ENCODE measurements at places on chromosomes 7 and 10. TPM values are rescaled to one million over a fixed set of nuclear protein-coding genes. Genes with fewer than 3 reads are reported as not detected.

- no peak for DNase-seq
- H3K36me3 ChIP-seq = peaks cover 8% of the 10 kb centered on the region
Observed at GRCh38 chr10:99399664-99400063, 30.8 kb downstream of the GOT1 start.

- no peaks in the 10 kb centered on the region for H3K36me3 ChIP-seq
- no peaks in the 10 kb centered on the region for H3K4me1 ChIP-seq
- H3K27ac ChIP-seq = no peak overlapping the region
- H3K4me3 ChIP-seq = no peak overlapping the region
Observed at GRCh38 chr7:19665399-19666008, 43.3 kb downstream of the POLR1F start.

DNA sequence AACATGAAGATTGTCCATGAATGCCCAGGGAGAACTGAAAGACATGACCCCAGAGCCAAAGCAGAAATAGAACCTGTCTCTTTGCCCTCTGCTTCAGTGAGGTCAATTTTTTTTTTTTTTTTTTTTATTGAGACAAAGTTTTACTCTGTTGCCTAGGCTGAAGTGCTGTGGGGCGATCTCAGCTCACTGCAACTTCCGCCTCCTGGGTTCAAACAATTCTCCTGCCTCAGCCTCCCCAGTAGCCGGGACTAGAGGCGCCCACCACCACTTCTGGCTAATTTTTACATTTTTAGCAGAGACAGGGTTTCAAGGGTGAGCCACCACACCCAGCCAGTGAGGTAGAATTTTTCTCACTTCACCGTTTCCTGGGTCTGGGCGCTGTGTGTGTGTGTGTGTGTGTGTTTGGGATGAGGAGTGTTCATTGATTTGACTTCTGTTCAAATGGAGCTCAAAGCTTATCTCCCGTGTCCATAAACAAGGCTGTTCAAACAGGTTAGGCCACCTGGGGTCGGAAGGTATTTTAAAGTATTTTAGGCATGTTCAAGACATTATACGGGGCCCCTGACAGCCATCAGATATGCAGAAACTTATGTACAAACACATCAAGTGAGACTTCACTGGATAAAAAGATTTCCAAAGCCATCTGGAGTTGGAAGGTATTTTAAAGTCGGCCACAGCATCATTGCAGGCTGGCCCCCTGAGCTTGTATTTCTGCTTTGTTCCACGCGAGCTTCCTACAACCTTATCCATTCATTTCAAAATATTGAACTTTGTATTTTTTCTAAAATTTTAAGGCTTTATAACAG, 93.8 kb downstream of the MAP3K8 start:
- no peaks in the 10 kb centered on the region for H3K27me3 ChIP-seq
- H3K27ac ChIP-seq = no peak overlapping the region
- no peaks in the 10 kb centered on the region for H3K4me1 ChIP-seq
- H3K36me3 ChIP-seq = no peaks in the 10 kb centered on the region
- DNase-seq = no peak

GRCh38 chr7:69504733-69505420, 93.4 kb upstream of the AUTS2 start:
- no peaks in the 10 kb centered on the region for H3K36me3 ChIP-seq
- no peak overlapping the region for H3K27ac ChIP-seq
- H3K4me3 ChIP-seq = no peak overlapping the region
- no peaks in the 10 kb centered on the region for H3K27me3 ChIP-seq
- no peaks in the 10 kb centered on the region for H3K4me1 ChIP-seq
- no peak for DNase-seq

DNA sequence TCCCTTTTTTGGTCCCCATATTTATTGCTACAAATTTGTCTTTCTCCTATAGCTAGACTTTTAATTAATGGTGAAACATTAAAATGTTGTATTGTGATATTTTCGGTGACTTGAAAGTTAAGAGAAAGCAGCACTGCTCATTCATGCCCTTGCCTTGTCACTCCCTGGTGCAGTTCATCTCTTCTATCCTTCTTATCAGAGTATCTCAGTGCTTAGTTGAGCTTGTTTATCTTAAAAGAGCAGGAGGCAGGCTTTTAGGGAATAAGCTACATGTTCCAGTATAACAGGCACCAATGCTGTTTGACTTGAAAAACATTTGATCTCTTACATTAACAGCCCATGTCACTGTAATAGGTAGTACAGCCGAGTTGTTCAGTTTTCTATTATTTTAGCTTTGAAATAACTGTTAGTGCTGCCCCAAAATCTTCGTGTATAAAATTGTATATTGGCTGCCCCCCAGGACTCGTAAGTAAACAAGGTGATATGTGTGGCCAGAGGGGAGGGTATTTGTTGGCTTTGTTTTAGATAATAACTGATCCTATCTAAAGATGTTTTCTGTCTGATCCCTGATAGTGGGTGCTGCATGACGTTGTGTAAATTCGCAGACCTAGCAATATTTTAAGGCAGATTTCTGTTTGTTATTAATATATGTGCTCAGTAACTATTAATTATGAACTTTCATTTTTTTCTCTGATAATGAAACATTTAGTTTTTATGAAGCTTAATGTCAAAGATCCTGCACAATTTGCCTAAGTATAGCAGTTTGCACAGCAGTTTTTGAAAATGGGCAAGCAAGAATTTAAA, 96.5 kb downstream of the BTRC start:
- H3K4me1 ChIP-seq = no peaks in the 10 kb centered on the region
- no peaks in the 10 kb centered on the region for H3K27me3 ChIP-seq
- no peak for DNase-seq
- no peak overlapping the region for H3K4me3 ChIP-seq
- H3K27ac ChIP-seq = no peak overlapping the region

- no peaks in the 10 kb centered on the region for H3K36me3 ChIP-seq
- DNase-seq = peak; percentile 76
- H3K27me3 ChIP-seq = no peaks in the 10 kb centered on the region
- H3K4me3 ChIP-seq = no peak overlapping the region
- no peaks in the 10 kb centered on the region for H3K4me1 ChIP-seq
Observed at GRCh38 chr7:29202651-29203069, 8.1 kb downstream of the CHN2 start.

The PTF1A gene
- total RNA-seq = not detected
